ENCODE measurements at places on chromosomes 13 and 19. TPM values are rescaled to one million over a fixed set of nuclear protein-coding genes. Genes with fewer than 3 reads are reported as not detected.
A peak's percentile ranks its signal among the peaks of the same experiment; 100 is the strongest.

DNA sequence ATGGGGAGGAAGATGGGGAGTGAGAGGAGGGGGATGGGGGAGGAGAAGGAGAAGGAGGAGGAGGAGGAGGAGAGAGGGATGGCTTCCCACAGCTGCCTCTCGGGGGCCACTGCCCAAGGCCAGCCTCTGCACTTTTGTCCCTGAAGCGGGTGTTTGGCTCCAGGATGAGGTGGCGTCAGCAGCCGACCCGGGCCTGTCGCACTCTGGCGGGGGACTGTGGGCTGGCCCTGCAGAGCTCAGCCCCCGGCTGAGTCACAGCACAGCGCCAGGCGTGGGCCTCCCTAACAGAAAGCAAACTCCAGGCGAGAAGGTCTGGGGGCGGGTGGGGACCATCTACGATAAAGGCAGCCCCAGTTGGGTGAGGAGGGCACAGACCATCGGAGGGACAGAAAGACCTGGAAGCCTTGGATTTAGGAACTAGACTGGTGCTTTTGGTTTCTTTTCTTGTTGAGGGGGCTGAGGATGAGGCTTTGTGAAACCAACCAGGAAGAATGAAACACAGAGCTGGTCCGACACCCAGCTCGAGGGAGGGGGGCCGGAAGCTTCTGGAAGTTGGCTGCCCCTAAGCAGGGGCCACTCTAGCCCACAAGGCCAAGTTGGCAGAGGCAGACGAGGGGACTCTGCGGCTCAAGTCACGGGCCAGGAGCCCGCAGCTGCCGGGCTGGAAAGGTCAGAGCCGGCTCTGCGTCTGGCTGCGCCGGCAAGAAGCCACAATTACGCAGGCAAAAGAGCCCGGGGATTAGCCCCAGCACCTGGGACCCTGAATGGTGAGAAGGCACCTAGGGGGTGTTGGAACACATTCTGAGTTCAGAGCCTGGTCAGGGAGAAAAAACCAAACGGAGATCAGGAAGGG lies 18.2 kb downstream of the LSM4 start:
- DNase-seq = no peak

GRCh38 chr13:44989941-44990340 lies 603 bp downstream of the GPALPP1 start:
- DNase-seq = no peak

- DNase-seq = no peak
These were observed 8.5 kb downstream of the MLLT1 start for GRCh38 chr19:6271251-6271650.

GRCh38 chr19:47445937-47446402 lies 25.7 kb downstream of the SLC8A2 start:
- DNase-seq = no peak

DNA sequence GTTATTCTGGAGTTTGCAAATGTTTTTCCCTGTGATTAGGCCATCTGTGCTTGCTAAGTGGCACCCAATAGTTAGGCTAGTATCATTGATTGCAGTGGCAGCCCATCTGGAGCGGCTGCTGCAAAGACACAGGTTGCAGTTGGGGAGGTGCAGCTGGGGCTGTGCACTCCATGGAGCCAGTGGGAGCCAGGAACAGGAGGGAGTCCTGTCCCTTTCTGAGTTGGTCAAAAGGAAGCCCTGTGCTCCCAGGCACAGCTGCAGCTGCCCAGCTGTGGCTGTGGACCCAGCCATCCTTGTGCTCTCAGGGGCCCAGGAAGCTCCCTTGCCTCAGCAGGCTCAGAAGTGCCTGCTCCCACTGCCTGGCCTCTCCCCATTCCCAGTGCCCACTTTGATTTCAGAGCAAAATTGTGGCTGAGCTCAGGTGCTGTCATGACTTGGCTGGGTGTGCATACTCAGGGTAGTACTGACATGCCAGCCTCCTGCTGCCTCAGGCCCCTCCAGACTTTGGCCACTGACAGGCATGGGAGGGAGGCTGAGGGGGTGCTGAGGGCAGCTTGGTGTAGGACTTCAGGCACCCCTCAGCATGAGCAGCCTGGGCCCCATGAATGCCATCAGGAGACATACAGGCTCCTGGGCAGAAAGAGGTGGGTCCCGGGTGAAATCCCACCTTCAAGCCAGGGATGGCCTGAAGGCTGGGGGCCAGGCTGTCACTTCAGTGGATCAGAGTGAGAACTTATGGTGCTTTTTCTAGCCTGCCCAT lies 270.6 kb downstream of the PCDH20 start:
- no peak for DNase-seq

The DPP9 gene
- total RNA-seq = 67.8 TPM

The LILRB3 gene
- total RNA-seq = 0.50 TPM

The APLP1 gene
- 9.3 TPM for total RNA-seq

DNA sequence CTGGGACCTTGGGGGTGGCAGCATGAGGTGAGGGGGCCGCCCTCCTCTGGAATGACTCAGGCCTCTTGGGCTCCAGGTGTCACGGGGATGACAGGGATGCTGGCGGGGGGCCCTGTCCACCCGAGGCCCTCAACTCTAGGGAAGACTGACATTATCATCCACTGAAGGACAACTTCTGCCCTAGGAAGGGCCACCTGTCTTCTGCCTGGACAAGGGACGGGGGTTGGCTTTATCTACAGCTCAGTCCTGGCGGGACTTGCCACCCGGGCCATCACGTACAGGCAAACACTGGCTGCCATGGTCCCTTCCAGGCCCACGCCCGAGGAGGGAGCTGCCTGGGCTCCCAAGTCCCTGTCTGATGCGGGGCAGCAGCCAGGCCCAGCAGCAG lies 130.7 kb downstream of the STK24 start:
- DNase-seq = no peak

DNA sequence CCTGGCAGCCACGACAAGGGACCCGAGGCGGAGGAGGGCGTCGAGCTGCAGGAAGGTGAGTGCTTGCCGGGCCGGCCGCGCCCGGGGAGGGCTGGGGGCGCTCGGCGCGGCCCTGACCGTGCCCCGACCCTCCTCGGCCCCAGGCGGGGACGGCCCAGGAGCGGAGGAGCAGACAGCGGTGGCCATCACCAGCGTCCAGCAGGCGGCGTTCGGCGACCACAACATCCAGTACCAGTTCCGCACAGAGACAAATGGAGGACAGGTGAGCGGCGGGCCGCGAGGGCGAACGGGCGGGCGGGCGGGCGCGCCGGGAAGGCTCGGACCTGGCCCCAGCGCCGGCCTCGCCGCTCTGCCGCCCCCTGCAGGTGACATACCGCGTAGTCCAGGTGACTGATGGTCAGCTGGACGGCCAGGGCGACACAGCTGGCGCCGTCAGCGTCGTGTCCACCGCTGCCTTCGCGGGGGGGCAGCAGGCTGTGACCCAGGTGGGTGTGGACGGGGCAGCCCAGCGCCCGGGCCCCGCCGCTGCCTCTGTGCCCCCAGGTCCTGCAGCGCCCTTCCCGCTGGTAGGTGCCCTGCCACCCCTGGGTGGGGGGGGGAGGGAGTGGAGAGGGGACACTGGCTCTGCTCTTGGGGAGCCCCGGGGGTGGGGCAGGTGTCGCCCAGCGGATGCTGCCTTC lies 816 bp downstream of the USF2 start:
- DNase-seq = peak; percentile 37

DNA sequence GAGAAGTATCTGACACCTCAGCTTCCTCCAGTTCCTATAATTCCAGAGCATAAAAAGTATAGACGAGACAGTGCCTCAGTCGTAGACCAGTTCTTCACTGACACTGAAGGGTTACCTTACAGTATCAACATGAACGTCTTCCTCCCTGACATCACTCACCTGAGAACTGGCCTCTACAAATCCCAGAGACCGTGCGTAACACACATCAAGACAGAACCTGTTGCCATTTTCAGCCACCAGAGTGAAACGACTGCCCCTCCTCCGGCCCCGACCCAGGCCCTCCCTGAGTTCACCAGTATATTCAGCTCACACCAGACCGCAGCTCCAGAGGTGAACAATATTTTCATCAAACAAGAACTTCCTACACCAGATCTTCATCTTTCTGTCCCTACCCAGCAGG lies 3.1 kb downstream of the KLF5 start:
- DNase-seq = no peak

The SULT2A1 gene
- total RNA-seq = not detected

GRCh38 chr13:80100636-80101035 lies 240.3 kb downstream of the SPRY2 start:
- no peak for DNase-seq

The IRF3 gene
- total RNA-seq = 47.3 TPM

- DNase-seq = no peak
These were observed 228.8 kb upstream of the STARD13 start for GRCh38 chr13:33514362-33514761.

GRCh38 chr13:35961002-35961401 lies 170.2 kb downstream of the DCLK1 start:
- DNase-seq = no peak

GRCh38 chr13:44323754-44324153 lies 49.9 kb upstream of the SERP2 start:
- DNase-seq = no peak

The RASIP1 gene
- total RNA-seq = 4.8 TPM

The SHISA7 gene
- total RNA-seq = not detected

The PLPPR3 gene
- total RNA-seq = 2.9 TPM

DNA sequence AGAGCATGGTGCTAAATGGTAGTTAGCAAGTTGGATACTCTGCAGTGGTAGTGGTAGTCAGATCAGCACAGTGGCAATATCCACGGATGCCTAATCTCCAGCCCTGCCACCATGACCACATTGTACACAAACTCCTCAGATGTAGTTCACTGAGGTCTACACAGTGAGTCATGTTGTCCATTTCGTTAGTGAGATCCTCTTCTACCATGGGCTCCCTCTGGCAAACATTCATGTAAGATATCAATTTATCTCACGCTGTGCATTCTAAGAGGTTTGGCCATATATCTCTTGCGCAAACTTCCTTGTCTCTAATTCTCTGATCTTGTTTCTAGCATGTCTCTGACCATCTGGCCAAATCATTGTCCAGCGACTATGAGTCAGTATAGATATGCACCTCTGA lies 58.2 kb downstream of the POLR1D start:
- no peak for DNase-seq

GRCh38 chr13:112669881-112670499 lies 19.8 kb upstream of the ATP11A start:
- no peak for DNase-seq

GRCh38 chr19:51025809-51026553 lies 435 bp downstream of the KLK11 start:
- no peak for DNase-seq

GRCh38 chr13:43874504-43875092 lies 4.9 kb downstream of the CCDC122 start:
- DNase-seq = no peak

The RNF225 gene
- total RNA-seq = not detected

The ZNF177 gene
- 3.9 TPM for total RNA-seq

GRCh38 chr13:26019251-26019650 lies 32.6 kb downstream of the SHISA2 start:
- DNase-seq = no peak

The ZNF99 gene
- total RNA-seq = under 0.01 TPM

The GPC5 gene
- 0.14 TPM for total RNA-seq

DNA sequence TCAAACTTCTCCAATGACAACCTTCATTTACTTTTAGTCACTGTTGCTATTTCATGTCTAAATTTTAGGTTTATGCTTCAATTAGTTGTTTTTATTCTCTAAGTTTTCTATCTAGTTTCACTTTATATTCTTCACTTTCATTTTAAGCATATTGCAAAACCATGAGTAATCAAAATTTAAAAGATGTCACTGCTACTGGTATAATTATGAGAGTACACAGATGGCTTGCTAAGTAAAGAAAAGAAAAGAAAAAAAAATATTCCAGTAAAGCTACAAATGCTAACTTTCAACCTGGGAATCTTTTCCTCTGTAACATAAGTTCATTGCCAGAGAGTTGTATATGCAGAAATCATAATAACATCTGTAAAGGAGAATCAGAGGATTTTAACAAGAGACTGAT lies 1624.7 kb downstream of the PCDH9 start:
- no peak for DNase-seq

- DNase-seq = no peak
These were observed 34.9 kb downstream of the PAK4 start for GRCh38 chr19:39160523-39160861.

GRCh38 chr13:111368091-111368490 lies 47.6 kb downstream of the TEX29 start:
- no peak for DNase-seq

- DNase-seq = no peak
These were observed 3.5 kb downstream of the SPRED3 start for GRCh38 chr19:38391911-38392464.

The CD37 gene
- not detected for total RNA-seq

DNA sequence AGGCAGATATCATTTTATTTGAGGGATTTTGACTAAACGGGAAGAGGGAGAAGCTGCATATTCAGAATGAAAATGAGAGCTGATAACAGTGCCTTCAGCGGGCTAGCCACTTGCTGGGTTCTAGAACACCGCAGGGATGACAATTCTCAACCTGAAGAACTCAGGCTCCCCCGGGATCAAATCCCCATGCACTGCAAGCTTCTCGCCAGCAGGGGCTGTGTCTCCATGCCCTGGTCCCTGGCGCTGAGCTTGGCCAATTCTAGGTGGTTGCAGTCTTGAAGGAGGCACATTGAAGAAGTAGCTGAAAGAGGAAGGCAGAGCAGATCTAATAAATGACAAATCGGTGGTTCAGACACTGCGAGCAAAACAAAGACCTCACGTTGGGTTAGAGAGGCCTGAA lies 128.7 kb downstream of the UQCRFS1 start:
- no peak for DNase-seq

The HCN2 gene
- total RNA-seq = 0.48 TPM

GRCh38 chr13:39016087-39016486 lies 21.8 kb downstream of the PROSER1 start:
- no peak for DNase-seq

DNA sequence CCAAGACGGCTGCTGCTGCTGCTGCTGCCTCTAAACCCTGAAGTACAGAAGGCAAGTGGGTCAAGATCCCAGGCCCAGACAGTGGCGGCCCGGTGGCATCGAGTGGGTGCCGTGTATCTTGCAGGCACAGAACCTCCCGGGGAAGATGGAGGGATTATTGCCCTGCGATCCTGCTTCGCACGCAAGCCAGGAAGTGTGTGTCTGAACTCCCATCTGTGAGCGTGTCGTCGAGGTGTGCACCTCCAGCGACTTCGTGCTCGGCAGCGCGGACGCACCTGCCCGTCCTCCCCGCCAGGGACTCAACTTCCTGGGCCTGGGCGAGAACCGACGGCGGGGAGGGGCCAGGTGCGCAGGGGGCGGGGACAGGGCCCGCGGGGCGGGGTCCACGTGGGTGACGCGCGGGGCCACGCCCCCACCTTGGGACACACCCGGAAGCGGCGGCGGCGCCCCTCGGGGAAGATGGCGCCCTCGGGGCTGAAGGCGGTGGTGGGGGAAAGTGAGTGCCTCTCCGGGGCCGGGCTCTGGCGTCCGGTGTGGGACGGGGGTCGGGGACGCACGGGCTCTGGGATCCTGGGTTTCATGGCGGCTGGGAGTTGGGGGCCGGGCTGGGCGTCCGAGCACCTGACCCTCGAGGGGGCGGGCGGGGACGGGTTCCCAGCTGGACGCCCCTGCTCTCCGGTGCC lies at the start of gene STXBP2:
Gene STXBP2 (plus strand): TSS at position 420 of the 683 bp plus-strand sequence. CDS start 40 bp downstream, at position 460.
- DNase-seq = no peak

GRCh38 chr19:41774515-41774980 lies 19.2 kb downstream of the CEACAM6 start:
- DNase-seq = peak; percentile 10

GRCh38 chr13:108962654-108963053 lies 333.2 kb downstream of the MYO16 start:
- no peak for DNase-seq

GRCh38 chr19:46182476-46182875 lies 34.4 kb downstream of the IGFL2 start:
- no peak for DNase-seq

GRCh38 chr13:66994097-66994496 lies 236.0 kb downstream of the PCDH9 start:
- DNase-seq = peak; percentile 35
